ENCODE measurements at places on chromosomes 1 and 21.

DNA sequence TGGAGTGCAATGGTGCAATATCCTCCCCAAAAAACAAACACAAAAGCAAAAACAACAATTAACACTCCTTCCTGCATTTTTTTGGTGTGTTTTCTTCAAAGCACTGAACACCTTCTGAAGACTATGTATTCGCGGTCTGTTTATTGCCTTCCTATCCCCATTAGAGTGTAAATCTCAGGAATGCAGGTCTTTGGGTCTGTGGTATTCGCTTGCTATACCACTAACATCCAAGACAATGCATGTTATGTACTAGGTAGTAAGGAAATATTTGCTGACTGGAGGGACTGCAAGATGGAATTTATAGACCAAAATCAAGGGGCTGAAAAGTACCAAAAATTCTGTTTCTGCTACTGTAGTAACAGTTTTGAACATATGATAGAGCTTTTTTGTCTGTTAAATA lies 299.4 kb downstream of the RYR2 start:
- DNase-seq: no peak

GRCh38 chr1:178993559-178993958 lies 32.1 kb upstream of the FAM20B start:
- DNase-seq: no peak

- no peak for DNase-seq
Measured at GRCh38 chr1:66282343-66282852, 251.6 kb upstream of the SGIP1 start.

DNA sequence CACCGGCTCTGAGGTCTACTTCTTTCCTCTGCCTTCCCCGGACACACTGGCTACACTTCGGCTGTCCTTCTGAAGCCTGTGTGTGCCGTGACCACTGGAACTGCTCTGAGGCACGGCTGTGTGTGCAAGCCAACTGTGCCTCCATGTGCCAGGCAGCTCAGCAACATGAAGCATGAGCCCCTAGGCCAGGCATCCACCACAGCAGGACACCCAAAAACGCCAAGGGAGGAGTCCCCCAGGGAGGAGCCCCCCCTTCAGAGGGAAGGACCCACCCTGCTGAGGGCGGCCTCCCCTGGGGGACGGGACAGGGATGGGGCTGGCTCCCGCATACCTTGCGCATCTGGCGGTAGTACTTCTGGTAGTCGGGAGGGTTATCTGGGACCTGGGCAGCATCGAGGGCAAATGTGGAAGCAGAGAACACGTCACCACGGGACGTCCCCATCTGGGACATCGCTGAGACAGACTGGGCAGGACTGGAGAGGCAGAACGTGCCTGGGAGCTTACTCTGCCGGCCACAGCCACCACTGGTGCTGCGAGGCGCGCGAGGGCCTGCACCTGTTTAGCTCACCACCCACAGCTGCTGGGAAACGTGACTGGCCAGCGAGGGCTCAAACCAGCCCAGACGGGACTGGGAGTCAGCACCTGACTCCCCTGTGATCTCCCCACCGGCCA lies 20.5 kb downstream of the LSS start:
- DNase-seq: no peak

GRCh38 chr1:200473698-200474371 lies 64.0 kb upstream of the ZNF281 start:
- no peak for DNase-seq

- DNase-seq: no peak
Measured at GRCh38 chr21:38914528-38915293, 109.0 kb downstream of the ETS2 start.

- DNase-seq: no peak
Measured at GRCh38 chr1:60283690-60284089, 210.1 kb upstream of the C1orf87 start.

DNA sequence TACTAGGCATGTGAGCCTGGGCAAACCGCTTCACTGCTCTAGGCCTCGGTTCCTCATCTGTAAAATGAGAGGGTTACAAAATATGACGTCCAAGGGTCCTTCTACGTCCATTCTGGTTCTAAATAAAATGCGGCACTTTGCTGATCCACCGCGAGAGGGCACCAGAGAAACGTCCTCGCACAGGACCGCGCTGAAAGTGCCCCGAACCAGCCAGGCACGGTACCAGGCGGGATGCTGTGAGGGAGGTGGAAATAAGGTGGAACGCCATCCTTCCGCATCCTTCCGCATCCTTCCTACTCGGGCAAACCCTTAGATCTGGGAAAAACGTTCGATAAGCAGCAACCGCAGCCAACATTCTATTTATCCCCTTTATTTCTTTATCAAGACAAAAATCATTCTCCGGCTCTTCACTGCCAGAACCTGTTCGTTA lies 60.3 kb upstream of the KRTAP19-8 start:
- DNase-seq: peak; percentile 28

- no peak for DNase-seq
Measured at GRCh38 chr1:185438936-185439335, 121.9 kb upstream of the IVNS1ABP start.

DNA sequence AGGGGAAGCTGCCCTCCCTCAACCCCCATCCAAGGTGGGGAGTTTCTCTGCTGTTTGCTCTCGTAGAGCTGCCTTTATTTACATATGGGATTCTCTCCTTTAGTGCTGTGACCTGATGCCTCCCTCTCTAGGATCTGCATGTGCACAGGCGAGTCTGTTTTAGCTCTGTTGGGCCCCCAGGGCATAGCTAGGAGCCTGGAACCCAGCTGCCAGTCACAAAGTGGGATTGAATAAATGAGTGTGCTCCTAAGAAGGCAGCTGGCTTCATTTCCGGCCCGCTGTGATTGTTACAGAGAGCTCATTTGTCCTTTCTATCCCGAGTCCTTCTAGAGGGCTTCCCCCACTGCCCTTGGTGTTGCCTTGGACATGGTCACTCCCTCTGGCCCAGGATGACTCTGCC lies 176.6 kb downstream of the GRIK3 start:
- no peak for DNase-seq

GRCh38 chr1:173410133-173410793 lies 66.9 kb upstream of the PRDX6 start:
- peak; percentile 59 for DNase-seq

DNA sequence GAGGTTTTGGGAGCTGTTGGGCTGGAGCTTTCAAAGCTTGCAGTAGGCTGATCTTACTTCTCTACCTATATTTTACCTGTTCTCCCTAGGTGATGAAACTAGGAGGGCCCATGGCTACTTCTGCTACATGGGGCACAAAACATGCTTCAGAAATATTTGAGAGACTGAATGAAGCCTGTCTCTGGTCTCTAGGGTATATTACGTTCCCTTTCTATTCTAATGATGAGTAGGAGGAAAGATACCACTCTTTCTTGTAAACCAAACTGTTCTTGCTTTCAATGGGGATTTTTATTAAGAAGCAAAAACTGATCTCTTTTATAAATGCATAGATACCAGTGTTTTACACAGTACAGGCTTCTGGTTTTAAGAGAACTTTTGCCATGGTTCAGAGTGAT lies 103.1 kb downstream of the GALNT2 start:
- no peak for DNase-seq

DNA sequence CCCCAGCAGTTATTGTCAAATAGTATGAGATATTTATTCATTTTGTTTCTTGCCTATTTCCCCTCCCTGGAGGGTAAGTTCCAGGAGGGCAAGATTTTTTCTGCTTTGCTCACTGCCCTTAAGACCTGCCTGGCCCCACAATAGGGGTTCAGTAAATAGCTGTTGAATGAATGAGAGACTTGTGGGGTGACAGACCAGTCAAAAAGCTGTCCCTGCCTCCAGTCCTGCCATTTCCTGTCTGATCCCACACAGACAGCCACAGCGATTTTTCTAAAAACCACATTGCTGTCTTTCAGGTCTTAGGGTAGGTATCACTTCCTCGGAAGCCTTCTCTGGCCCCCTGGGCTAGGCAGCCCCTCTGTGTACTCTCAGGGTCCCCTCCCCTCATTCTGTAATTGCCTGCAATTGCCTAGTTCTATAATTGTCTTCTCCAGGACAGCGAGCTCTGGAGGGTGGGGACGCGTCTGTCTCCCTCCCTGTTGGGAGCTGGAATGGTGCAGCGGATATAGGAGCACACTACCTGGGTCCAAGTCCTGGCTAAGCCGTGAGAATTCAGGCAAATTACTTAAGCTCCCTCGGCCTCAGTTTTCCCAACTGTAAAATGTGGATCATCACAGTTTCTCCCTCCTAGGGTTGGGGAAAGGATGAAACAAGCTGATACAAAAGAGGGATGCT lies 1.8 kb upstream of the EXTL1 start:
- no peak for DNase-seq

DNA sequence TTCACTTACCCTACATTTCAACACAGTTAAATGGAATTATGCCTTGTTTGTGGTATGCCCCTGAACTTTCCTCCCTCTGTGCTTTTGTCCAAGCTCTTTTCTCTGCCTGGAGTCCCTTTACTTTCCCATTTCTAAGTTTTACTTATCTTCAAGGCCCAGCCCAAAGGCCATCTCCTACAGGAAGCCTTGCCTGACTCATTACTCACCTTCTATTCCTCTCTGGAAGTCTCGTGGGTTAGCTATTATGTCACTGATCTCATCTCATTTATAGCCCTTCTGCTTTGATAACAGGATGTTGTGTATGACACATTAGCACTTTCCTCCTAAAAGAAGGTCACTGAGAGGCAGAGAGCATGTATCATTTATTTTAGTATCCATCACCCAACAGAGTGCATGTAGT lies 78.8 kb upstream of the CD1D start:
- DNase-seq: no peak

- no peak for DNase-seq
Measured at GRCh38 chr1:15542388-15543250, 16.0 kb downstream of the DNAJC16 start.

DNA sequence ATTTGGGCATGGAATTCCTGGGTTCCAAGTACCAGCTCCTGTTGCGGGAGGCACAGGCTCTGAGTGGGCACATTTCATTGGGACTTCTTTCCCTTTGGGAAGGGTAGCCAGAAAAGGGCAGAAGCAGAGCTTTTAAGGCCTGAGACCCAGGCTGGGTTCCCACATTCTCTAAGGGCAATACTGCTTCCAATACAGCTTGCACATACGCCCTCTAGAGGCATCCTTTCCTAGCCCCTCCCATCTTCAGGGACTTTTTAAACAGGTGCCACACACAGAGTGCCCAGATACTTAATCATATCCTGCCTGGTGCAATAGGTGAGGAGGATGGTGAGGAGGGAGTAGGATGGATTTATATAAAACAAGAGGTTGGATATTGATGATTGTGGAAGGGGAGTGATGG lies 5.7 kb downstream of the GPR88 start:
- peak; percentile 57 for DNase-seq

DNA sequence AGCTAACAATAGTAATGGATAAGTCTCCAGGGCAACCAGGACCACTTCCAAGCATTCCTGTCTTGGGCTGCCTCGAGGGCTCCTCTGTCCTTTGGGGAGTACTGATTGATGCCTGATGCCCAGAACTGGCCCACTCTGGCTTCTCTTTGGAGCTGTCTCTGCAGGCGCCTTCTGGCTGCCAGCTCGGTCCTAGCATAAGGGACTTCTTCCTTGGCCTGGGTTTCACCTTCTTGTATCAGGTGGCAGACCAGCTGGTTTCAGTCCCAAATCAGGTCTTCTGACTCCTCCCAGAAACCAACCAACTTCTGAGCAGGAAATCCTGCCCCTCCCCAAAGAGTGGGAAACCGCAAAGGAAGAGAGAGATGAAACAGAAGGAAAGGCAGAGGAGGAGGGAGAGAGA lies 10.6 kb downstream of the G0S2 start:
- peak; percentile 73 for DNase-seq
